T-cell (primary cell): ENCODE measurements at places on chromosomes 5 and 9. TPM values are rescaled to one million over a fixed set of nuclear protein-coding genes. Genes with fewer than 3 reads are reported as not detected.

DNA sequence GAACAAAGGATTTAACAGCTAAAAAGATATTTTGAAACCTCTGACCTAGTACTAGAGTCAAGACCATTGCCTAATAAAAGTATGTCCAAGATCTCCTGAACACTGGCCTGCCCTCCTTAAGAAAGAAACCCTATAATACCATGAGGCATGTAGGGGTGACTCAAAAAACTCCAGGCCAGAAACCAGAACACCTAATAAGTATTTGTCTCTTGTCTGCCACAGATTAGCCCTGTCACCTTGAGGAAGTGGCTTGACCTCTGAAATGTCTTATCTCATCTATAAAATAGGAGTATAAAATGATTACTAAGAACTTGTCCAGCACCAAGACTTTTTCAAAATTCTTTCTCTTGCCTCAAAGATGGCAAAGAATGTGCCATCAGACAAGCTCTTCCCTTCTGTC, 125.5 kb upstream of the RASGRF2 start:
- no peak for DNase-seq

GRCh38 chr5:127313847-127314473, 23.4 kb downstream of the MEGF10 start:
- DNase-seq: peak; percentile 55

DNA sequence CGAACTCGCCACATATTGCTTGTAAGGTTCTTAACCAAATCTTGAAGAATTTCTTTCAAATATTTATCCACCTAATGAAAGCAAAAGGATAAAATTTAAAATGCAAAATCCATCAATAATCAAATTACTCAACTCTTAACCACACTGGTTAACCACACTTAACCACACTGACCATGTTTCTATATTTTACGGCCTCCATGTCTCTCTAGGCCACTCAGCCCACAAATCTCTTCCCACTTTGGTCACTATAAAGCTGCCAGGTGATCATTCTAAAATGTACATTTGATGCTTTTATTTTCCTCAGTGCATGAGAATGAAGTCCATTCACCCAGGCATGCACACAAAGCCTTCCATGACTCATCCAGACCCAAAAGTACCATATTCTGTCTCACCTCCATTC, 56.4 kb upstream of the OR2K2 start:
- no peak for DNase-seq

- DNase-seq: no peak
These were observed 7.6 kb downstream of the TMEM174 start for GRCh38 chr5:73180566-73180965.

SERF1A gene
- 3.7 TPM for total RNA-seq
